Tibial artery (tissue), 4 donors: ENCODE measurements at places on chromosomes 2 and 18.

- DNase-seq = no peak
These were observed 76.9 kb downstream of the TTC21B start for GRCh38 chr2:165876712-165877111.

- DNase-seq = no peak
These were observed 348.9 kb downstream of the HRH4 start for GRCh38 chr18:24809173-24809950.

GRCh38 chr2:180394305-180394704 lies 387.2 kb upstream of the CWC22 start:
- no peak for DNase-seq

- no peak for DNase-seq
These were observed 46.1 kb upstream of the CYTIP start for GRCh38 chr2:157489983-157490382.

DNA sequence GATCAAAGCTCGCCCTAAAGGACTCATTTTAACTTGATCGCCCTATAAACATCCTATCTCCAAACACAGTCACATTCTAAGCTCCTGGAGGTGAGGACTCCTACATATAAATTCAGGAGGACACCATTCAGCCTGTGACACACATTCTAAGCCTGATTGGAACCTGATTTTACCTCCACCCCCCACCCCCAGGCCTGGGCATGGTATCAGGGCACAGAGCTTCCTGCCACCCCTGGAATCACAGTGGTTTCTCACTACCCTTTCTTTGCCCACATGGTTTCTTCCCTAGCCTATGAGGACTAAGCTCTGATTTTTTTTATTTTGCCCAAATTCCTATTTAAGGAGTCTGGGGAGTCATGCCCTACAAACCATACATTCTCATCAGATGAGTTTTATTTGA lies 428.1 kb upstream of the ID2 start:
- DNase-seq = no peak

- no peak for DNase-seq
These were observed 6.9 kb upstream of the CRIM1 start for GRCh38 chr2:36348721-36349120.

DNA sequence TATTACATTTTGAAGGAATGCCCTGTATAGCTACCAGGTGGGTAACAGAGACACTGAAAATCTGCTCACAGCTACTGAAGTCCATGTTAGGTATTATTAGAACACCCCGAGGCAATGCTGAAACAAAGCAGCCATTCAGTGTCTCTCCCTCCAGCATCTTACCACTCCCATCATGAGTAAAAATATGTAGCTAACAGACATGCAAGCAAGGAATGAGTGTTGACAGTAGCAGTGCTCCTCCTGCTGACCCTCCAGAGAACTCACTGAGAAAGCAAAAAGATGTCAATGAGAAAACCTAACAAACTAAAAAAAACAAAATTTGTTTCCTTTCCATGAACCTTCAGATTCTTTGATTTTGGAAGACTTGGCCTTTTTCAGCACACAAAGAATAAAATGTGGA lies 393.9 kb downstream of the LRRTM1 start:
- DNase-seq = no peak

- no peak for DNase-seq
These were observed 90.3 kb downstream of the OLA1 start for GRCh38 chr2:174158003-174158402.

GRCh38 chr2:149616681-149617456 lies 29.3 kb upstream of the MMADHC start:
- DNase-seq = no peak

DNA sequence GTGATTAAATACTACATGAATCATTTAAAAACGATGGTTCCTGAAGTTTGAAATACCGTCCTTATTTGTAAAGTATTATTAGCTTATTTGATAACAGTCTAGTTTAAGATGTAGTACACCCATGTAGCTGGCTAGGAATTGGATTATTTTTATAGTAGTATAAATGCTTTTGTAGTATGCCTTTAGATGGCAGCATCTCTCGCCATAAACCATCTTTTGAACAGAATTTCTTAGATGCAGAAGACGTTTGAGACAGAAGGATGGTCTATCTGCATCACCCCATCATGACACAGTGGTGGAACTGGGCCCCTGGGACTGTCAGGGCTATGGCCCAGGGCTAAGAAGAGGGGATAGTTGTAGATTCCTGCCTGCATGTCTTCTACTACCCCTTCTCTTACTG lies 152.7 kb downstream of the WDSUB1 start:
- DNase-seq = no peak

- no peak for DNase-seq
These were observed 201.5 kb upstream of the ZSWIM2 start for GRCh38 chr2:187050409-187050998.

GRCh38 chr2:8331068-8331467 lies 350.8 kb upstream of the ID2 start:
- DNase-seq = no peak
